ENCODE measurements at places on chromosomes 11 and 22. TPM values are rescaled to one million over a fixed set of nuclear protein-coding genes. Genes with fewer than 3 reads are reported as not detected.

- no peak overlapping the region for H3K27ac ChIP-seq
- no peaks in the 10 kb centered on the region for H3K4me1 ChIP-seq
- DNase-seq = no peak
- H3K36me3 ChIP-seq = no peaks in the 10 kb centered on the region
- H3K4me3 ChIP-seq = no peak overlapping the region
Observed at GRCh38 chr11:134543241-134543640, 131.2 kb upstream of the B3GAT1 start.

DNA sequence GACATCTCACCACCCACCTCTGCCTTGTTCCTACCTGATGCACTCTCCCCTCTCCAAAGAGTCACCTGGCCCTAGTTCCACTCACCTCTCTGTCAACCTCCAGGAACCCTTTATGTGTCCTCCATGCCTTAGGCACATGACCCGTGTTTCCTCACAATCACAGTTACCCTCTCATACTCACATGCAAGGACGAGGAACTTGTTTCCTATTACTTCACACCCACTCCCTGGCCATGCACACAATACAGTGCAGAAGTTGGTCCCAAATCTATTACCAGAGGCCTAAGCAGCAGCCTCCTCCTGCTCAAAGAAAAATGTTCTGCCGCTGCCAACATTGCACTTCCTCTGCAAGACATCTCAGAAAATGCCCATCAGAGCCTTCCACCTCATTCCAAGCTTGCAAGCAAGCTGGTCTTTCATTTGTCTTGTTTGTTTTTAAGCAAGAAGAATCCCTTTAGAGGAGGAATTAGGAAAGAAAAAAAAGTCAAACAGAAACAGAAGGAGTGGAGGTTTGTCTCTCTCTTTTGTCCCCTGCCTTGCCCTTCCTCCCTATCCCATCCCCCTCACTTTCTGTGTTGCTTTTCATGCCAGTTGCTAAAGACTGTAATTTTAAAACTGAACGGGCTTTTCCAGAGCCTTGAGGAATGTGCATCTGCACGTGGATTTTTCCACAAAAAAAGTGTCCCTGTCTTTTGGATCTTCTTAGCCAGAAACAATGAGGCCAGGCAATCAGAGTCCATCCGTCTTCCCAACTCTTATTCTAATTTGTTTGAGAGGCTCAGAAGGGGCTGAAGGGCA, 63.4 kb downstream of the KCNJ1 start:
- H3K4me3 ChIP-seq = no peak overlapping the region
- no peak for DNase-seq
- peaks cover 92% of the 10 kb centered on the region for H3K36me3 ChIP-seq

- no peak overlapping the region for H3K4me3 ChIP-seq
- H3K27me3 ChIP-seq = no peaks in the 10 kb centered on the region
- DNase-seq = no peak
- no peaks in the 10 kb centered on the region for H3K4me1 ChIP-seq
Observed at GRCh38 chr11:81895258-81895657, 838.4 kb downstream of the FAM181B start.

- H3K27ac ChIP-seq = peak overlapping the region; percentile 87
- peaks cover 8% of the 10 kb centered on the region for H3K36me3 ChIP-seq
- H3K27me3 ChIP-seq = no peaks in the 10 kb centered on the region
- no peak overlapping the region for H3K4me3 ChIP-seq
Observed at GRCh38 chr11:57791321-57792059, 29.9 kb downstream of the CTNND1 start.

DNA sequence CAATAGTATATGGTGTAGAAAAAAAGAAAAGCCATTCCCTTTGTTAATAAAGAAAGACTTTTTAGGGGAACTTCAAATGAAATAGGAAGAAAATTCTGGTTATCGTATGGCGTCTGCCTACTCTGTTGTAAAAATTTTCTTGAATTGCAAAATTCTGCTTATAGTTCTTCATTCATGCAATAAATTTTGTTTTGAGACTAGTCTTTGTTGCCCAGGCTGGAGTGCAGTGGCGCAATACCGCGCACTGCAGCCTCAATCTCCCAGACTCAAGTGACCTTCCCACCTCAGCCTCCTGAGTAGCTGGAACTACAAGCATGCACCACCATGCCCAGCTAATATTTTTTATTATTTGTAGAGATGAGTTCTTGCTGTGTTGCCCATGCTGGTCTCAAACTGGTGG, 5.8 kb downstream of the DDIAS start:
- no peak overlapping the region for H3K4me3 ChIP-seq
- peaks cover 26% of the 10 kb centered on the region for H3K4me1 ChIP-seq
- no peaks in the 10 kb centered on the region for H3K27me3 ChIP-seq
- H3K27ac ChIP-seq = no peak overlapping the region
- no peak for DNase-seq

DNA sequence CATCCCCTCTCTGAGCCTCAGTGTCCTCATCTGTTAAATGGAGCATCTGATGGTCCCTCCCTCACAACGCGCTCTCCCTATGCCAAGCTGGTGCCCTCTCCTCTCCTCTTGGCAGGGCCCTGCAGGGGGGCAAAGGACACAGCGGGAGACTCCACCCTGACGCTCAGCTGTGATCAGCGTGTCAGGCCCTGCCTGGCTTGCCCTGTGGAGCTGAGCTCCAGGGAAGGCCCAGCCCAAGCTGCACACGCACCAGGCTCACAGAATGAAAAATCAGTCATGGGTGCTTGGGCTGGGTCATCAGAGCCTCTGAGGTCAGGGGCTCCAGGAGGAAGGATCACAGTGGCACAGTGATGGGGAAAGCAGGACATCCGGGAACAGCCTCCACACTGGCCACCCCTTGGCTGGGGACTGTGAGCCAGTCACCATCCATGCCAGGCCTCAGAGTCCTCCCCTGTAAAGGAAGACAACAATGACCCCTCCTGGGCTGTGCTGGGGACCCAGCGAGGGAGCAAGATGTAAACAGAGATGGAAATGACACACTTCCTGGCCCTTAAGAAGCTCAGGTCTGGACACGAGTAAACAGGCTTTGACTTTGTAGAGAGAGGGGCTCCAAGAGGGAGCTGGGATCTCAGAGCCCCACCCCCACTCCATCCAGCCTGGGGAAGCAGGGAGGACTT, 36.6 kb downstream of the RPL3 start:
- no peak overlapping the region for H3K27ac ChIP-seq
- no peaks in the 10 kb centered on the region for H3K36me3 ChIP-seq
- H3K4me3 ChIP-seq = no peak overlapping the region
- no peak for DNase-seq
- H3K4me1 ChIP-seq = peaks cover 13% of the 10 kb centered on the region

- H3K4me1 ChIP-seq = no peaks in the 10 kb centered on the region
- H3K27me3 ChIP-seq = no peaks in the 10 kb centered on the region
- H3K27ac ChIP-seq = no peak overlapping the region
- no peaks in the 10 kb centered on the region for H3K36me3 ChIP-seq
Observed at GRCh38 chr11:2205981-2206690, 34.5 kb upstream of the TH start.

Gene C11orf58
- total RNA-seq = 129 TPM

- H3K4me1 ChIP-seq = no peaks in the 10 kb centered on the region
- H3K36me3 ChIP-seq = no peaks in the 10 kb centered on the region
- H3K27ac ChIP-seq = no peak overlapping the region
- no peaks in the 10 kb centered on the region for H3K27me3 ChIP-seq
Observed at GRCh38 chr22:49296561-49296960, 531.1 kb downstream of the BRD1 start.

- H3K4me1 ChIP-seq = no peaks in the 10 kb centered on the region
- no peaks in the 10 kb centered on the region for H3K36me3 ChIP-seq
- no peak overlapping the region for H3K27ac ChIP-seq
- no peaks in the 10 kb centered on the region for H3K27me3 ChIP-seq
- H3K4me3 ChIP-seq = no peak overlapping the region
Observed at GRCh38 chr11:33434294-33434693, 177.1 kb downstream of the HIPK3 start.

- H3K27me3 ChIP-seq = peaks cover 4% of the 10 kb centered on the region
- H3K36me3 ChIP-seq = no peaks in the 10 kb centered on the region
- H3K4me1 ChIP-seq = peaks cover 4% of the 10 kb centered on the region
- H3K27ac ChIP-seq = no peak overlapping the region
- H3K4me3 ChIP-seq = no peak overlapping the region
Observed at GRCh38 chr22:30990690-30991089, 21.6 kb downstream of the TUG1 start.

DNA sequence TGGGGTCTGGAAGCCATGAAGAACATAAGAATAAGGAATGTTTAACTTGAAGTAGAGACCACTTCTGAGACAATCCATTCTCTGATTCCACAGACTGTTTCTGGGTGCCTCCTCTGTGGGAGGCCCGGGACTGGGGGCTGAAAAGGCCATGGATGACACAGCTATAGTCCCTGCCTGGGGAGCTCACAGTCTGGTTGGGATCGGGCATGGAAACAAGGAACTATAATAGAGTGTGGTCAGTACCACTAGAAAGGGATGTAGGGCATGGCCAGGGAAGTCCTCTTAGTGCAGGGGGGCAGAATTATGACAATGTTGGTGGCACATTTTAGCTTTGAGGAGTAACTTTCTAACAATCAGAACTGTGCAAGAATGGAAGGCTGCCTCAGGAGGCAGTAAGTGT, 9.2 kb upstream of the KCNE3 start:
- no peak overlapping the region for H3K4me3 ChIP-seq
- no peaks in the 10 kb centered on the region for H3K36me3 ChIP-seq
- no peaks in the 10 kb centered on the region for H3K4me1 ChIP-seq
- H3K27ac ChIP-seq = no peak overlapping the region
- no peak for DNase-seq

- H3K27me3 ChIP-seq = no peaks in the 10 kb centered on the region
- no peaks in the 10 kb centered on the region for H3K36me3 ChIP-seq
- no peaks in the 10 kb centered on the region for H3K4me1 ChIP-seq
- DNase-seq = no peak
Observed at GRCh38 chr11:19458721-19459120, 218.0 kb upstream of the E2F8 start.

- H3K36me3 ChIP-seq = no peaks in the 10 kb centered on the region
- H3K27me3 ChIP-seq = no peaks in the 10 kb centered on the region
- DNase-seq = no peak
- no peak overlapping the region for H3K4me3 ChIP-seq
- H3K4me1 ChIP-seq = no peaks in the 10 kb centered on the region
Observed at GRCh38 chr11:16774936-16775613, 36.6 kb downstream of the C11orf58 start.

Gene NECTIN1
- total RNA-seq = 3.9 TPM

Gene TNNT3
- 10.0 TPM for total RNA-seq

DNA sequence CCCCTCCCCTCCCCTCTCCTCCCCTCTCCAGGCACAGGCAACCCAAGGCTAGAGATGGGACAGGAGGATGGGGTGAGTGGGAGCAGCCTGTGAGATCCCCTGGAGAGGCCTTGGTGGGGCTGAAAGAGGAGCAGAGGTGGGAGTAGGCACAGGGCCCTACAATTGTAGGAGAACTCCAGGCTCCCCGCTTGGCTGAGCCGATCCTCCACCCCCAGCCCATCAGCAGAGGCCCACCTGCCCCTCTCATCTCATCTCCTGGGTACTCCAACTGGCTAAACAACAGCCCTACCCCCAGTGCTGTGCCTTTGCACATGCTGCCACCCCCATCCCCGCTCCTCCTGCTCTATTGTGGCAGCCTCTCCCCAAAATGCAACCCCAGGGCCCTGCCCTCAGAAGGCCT, 52.0 kb upstream of the A4GALT start:
- DNase-seq = no peak
- no peak overlapping the region for H3K4me3 ChIP-seq
- H3K4me1 ChIP-seq = peaks cover 48% of the 10 kb centered on the region
- H3K27me3 ChIP-seq = no peaks in the 10 kb centered on the region

Gene KCNQ1OT1
- 0.89 TPM for total RNA-seq

- H3K4me1 ChIP-seq = no peaks in the 10 kb centered on the region
- DNase-seq = no peak
- H3K4me3 ChIP-seq = no peak overlapping the region
- H3K27me3 ChIP-seq = peaks cover 9% of the 10 kb centered on the region
- H3K27ac ChIP-seq = no peak overlapping the region
- no peaks in the 10 kb centered on the region for H3K36me3 ChIP-seq
Observed at GRCh38 chr11:17471501-17471900, 5.1 kb downstream of the ABCC8 start.

DNA sequence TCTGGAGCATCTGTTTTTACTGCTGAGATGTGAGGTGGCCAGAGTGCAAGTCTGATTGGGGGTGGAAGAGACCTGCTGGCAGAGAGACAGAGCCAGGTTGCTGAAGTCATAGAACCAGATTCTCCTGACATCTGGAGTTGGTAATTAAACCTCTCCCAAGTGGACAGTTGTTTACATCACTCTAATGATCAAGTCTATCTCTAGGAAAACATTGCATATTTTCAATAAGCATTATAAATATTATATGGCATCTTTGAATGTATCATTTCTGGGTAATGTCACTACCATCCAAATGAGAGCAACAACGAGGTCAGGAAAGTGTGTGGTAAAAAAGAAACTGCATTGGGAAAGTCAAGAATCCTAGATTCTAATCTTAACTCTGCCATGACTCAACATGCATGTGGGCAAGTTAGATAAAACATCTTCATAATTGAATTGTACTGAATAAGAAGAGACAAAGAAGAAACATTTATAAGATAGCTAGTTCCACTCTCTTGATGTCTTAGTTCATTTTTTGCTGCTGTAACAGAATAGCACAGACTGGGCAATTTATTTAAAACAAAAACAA, 351.2 kb upstream of the API5 start:
- DNase-seq = no peak
- H3K36me3 ChIP-seq = no peaks in the 10 kb centered on the region
- no peaks in the 10 kb centered on the region for H3K27me3 ChIP-seq
- H3K27ac ChIP-seq = no peak overlapping the region
- no peaks in the 10 kb centered on the region for H3K4me1 ChIP-seq

- no peak overlapping the region for H3K4me3 ChIP-seq
- no peaks in the 10 kb centered on the region for H3K4me1 ChIP-seq
- no peaks in the 10 kb centered on the region for H3K27me3 ChIP-seq
Observed at GRCh38 chr11:32821517-32821916, 8.2 kb upstream of the PRRG4 start.

GRCh38 chr22:19970479-19971275, 29.1 kb upstream of the TXNRD2 start:
- no peaks in the 10 kb centered on the region for H3K4me1 ChIP-seq
- no peaks in the 10 kb centered on the region for H3K36me3 ChIP-seq
- no peaks in the 10 kb centered on the region for H3K27me3 ChIP-seq
- peak; percentile 80 for DNase-seq
- H3K27ac ChIP-seq = no peak overlapping the region

Gene MYO7A
- total RNA-seq = 0.17 TPM

Gene OR51I1
- not detected for total RNA-seq

- H3K36me3 ChIP-seq = no peaks in the 10 kb centered on the region
- no peak overlapping the region for H3K4me3 ChIP-seq
- no peak for DNase-seq
- H3K27me3 ChIP-seq = no peaks in the 10 kb centered on the region
Observed at GRCh38 chr11:121435551-121436511, 16.3 kb upstream of the SORL1 start.
